Posterior cingulate gyrus (tissue), 11 donors: ENCODE measurements at places on chromosomes 6 and 20.

- no peak for DNase-seq
Observed at GRCh38 chr6:1554141-1554475, 55.6 kb upstream of the FOXC1 start.

GRCh38 chr6:155185544-155185943 is 78.3 kb upstream of the CLDN20 start:
- DNase-seq, result no peak

GRCh38 chr6:47134476-47135189 is 92.5 kb upstream of the ADGRF1 start:
- no peak for DNase-seq

GRCh38 chr6:112443179-112444065 is 96.3 kb downstream of the RFPL4B start:
- no peak for DNase-seq

DNA sequence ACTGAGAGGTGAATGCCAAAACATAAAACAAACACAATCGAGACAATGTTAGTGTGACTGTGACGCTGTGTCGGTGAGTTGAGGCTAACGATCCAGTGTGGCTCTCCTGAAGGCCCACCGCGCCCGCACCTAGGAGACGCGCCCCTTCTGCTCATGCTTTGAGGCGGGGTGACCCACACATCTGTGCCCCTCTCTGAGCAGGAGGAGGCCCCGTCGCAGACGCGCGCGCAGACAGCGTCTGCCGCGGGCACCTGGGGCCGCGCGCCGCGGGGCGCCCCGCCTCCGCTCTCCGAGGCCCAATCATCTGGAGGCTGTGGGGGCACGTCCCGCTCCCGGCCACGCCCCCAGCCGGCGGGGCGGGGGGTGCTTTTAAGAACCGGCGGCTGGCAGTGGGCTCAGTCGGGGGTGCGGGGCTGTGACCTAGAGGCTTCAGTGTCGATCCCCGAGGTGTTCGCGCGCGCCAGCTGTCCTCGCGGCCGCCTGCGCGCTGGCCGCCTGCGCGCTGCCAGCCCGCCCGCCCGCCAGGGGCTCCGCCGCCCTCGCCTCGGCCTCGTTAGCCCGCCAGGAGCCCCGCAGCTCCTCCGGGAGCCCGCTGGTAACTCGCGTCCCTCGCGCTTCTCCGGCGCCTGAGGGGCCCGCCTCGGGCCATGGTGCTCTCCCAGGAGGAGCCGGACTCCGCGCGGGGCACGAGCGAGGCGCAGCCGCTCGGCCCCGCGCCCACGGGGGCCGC is at the start of gene SLC16A10:
Gene SLC16A10 (plus strand): TSS at position 398 of the 730 bp plus-strand sequence. CDS start 250 bp downstream, at position 648.
- DNase-seq, result peak; percentile 91

DNA sequence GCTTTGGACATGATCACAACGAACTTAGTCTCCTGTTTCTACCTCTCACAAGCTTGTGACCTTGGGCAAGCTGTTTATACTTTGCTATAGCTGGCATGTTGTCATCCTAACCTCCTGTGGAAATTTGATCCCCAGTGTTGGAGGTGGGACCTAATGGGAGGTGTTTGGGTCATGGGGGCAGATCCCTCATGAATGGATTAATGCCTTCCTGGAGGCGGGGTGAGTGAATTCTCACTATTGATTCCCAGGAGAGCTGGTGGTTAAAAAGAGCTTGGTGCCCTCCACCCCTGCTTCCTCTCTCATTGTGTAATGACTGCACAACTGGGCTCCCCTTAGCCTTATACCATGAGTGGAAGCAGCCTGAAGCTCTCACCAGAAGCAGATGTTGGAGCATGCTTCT is 228.9 kb downstream of the HIVEP2 start:
- DNase-seq, result no peak

DNA sequence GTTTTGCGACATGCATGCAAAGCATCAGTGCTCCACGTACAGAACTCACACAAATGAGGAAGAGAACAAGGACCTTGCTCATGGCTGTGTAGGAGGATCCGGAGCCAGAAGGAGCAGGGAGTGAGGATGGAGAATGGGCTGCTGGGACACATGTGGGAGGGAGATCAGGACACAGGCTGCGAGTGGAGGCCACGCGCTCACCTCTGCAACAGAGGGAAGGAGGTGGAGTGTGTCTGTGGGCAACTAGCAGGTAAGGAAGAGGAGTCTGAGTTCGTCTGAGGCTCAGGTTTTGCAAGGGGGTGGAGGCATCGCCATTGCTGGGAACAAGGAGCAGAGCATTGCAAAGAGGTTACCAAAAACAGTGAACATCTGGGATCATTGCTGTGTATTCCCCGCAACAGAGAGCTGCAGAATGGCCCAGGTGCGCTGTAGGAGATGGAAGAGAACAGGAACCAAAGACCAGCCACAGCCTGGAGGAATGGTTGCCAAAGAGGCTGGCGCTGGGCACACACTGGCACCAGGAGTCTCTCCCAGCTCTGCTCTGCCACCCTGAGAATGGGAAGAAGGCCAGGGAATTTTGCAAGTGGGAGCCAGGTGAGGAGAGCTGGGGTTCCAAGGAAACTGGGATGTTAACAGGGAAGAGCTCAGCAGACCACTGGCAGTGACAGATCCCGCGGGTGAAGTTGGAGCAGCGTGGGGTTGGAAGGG is 90.0 kb upstream of the RPS6KA2 start:
- no peak for DNase-seq

DNA sequence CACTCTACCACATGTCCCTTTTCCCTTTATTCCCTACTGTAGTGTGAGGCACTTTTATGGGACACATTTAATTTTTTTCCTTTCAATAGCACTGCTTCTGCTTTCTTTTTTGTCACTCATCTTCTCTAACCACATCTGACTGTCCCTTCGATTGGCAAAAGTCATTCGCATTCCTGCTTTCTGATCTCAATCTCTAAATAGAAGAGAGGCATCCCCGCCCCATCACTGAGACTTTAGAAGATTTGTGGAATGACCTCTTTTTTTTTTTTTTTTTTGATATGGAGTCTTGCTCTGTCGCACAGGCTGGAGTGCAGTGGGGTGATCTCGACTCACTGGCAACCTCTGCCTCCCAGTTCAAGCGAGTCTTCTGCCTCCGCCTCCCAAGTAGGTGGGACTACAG is 9.1 kb downstream of the ZNF292 start:
- no peak for DNase-seq

- no peak for DNase-seq
Observed at GRCh38 chr20:60233018-60233630, 274.9 kb downstream of the CDH26 start.

DNA sequence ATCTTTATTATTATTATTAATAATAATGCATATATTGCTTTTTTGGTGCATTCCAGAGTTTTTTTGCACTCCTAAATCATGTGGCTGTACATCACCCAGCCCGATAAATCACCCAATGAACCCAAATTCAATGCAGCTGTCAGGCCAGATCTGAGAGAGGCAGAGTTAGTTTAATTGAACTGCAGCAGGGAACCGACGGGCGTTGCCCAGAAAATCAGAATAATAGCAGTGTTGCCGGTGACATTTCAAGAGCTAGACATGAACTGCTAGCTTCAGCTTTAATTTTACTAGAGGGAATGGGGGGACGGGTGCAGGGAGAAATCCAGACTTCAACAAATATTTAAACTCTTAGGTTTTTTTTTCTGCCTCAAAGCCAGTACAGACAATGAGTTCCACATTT is 135.0 kb downstream of the CLIC5 start:
- no peak for DNase-seq

GRCh38 chr20:20466341-20466879 is 98.5 kb downstream of the INSM1 start:
- DNase-seq, result no peak

DNA sequence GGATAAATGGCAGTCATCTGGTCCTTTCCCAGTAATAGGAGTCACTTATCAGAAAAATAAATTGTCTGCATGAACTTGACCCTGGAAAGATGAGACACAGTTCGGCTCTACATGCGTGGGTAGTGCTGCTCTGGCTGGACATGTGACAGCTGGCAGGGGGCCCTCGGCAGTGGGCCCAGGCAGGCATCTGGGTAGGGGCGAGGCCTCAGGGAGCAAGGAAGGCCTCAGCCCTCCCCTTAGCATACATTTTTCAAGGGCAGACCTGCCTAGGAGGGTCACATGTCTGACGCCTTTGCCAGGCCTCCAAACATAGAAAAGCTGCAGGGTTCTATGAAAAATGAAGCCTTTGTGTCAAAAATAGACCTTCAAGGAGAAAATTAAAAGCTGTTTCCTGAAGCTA is 12.8 kb upstream of the ILRUN start:
- peak; percentile 52 for DNase-seq

GRCh38 chr6:108198761-108199498 is 33.1 kb downstream of the NR2E1 start:
- no peak for DNase-seq

GRCh38 chr20:37471741-37472235 is 49.3 kb upstream of the NNAT start:
- DNase-seq, result no peak

DNA sequence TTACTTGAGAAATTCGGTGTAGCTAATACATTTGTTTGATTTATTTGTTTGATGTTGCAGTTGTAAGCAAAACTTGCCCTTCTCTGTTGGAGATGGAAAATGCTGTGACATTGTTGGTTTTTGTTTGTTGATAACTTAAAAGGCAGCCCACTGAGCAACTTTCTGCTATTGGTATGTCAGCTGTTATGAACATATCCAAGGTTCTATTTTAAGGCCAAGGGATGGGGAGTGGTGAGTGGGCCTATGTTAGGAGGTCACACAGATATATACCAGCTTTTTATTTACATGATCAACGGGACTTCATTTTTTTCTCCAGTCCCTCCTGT is 5.7 kb downstream of the QKI start:
- DNase-seq, result no peak

DNA sequence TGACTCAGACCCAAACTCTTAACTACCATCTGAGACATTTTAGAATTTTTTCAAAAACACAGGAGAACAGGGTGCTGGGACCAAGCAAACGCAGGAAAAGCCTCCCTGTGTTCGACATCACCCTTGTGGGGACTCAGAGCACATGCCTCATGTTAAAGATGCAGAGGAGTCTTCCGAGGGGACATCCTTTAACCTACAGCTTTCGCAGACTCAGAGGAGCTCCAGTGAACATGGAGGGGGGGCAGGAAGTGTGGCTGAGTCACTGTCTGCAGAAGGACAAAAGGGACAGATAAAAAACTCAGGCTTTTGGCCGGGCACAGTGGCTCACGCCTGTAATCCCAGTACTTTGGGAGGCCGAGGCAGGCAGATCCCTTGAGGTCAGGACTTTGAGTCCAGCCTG is 15.1 kb downstream of the BMP7 start:
- DNase-seq, result no peak

DNA sequence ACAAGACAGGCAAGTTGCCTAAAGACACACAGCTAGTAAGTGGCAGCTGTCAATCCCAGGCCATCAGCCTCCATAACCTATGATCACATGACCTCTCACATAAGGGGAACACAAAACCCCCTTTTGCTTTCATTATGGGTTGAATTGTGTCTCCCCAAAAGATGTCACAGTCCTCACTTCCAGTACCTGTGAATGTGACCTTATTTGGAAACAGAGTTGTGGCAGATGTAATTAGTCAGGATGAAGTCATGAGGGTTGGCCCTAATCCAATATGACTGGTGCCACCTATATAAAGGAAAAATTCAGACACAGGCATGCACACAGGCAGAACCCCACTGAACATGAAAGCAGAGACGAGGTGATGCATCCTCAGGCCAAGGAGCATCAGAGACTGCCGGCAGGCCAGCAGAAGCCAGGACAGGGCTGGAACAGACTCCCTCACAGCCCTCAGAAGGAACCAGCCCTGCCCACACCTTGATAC is 33.6 kb downstream of the GFOD1 start:
- DNase-seq, result no peak

GRCh38 chr20:24633026-24633425 is 163.6 kb downstream of the SYNDIG1 start:
- no peak for DNase-seq

DNA sequence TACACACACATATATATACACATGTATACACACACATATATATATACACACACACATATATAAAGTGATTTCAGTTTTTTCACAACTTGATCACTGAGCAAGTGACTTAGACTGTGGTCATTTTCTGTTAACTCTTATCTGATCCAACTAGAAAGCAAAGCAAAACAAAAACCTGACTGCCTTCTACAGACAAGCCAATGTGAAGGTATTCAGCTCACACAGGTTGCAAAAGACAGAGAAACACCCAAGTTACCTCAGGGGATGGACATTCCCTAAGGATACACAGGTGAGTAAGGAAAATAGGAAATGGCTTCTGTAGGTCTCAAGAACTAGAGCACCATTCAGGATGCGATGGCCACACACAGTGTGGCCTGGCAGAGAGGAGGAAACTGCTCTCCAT is 58.4 kb upstream of the IER3 start:
- peak; percentile 8 for DNase-seq

- DNase-seq, result no peak
Observed at GRCh38 chr6:93358435-93358834, 60.9 kb downstream of the EPHA7 start.

DNA sequence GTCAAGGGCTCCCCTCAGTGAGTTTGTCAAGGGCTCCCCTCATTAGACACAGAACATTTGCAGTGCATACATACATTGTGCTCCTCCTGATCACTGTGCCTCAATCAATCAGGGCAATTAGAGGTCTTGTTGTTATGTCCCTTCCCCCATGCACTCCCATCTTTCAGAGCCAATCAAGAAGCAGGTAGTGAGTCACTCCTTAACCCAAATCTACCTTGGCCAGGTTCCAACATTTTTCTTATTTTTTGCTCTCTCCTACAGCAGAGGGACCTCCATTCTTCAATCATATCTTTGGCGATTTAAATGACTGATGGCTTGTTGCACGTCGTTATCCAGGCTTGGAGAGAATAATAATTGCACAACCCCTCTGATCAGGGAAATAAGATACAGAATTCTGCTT is 409.9 kb upstream of the SPTLC3 start:
- no peak for DNase-seq

DNA sequence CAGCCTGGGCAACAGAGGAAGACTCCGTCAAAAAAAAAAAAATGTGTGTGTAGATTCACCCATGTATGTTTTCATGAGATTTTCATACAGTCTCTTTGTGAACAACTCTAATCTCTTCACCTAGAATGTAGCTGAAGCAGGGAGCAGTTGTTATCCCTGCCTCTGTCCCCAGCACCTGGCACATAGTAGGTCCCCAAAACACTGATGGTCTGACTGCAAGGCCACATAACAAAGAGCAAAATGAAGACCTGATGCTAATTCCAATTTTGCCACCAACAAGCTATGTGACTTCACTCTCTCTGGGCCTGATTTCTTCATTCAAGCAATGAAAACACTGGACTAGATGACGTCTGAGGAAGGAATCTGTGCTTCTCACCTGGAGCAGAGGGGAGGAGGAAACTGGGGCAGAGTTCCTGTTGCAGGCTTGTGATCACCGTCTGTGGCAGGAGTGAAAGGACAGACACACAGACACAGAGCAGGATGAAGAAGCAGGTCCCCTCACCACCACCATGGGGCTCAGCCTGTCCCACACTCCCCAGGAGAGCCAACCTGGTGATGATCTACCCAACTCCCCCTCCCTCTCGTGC is 4.6 kb downstream of the SLC44A4 start:
- no peak for DNase-seq

- no peak for DNase-seq
Observed at GRCh38 chr6:134523903-134524650, 206.2 kb upstream of the SGK1 start.
